ENCODE measurements at places on chromosomes 6 and 20. TPM values are rescaled to one million over a fixed set of nuclear protein-coding genes. Genes with fewer than 3 reads are reported as not detected.

DNA sequence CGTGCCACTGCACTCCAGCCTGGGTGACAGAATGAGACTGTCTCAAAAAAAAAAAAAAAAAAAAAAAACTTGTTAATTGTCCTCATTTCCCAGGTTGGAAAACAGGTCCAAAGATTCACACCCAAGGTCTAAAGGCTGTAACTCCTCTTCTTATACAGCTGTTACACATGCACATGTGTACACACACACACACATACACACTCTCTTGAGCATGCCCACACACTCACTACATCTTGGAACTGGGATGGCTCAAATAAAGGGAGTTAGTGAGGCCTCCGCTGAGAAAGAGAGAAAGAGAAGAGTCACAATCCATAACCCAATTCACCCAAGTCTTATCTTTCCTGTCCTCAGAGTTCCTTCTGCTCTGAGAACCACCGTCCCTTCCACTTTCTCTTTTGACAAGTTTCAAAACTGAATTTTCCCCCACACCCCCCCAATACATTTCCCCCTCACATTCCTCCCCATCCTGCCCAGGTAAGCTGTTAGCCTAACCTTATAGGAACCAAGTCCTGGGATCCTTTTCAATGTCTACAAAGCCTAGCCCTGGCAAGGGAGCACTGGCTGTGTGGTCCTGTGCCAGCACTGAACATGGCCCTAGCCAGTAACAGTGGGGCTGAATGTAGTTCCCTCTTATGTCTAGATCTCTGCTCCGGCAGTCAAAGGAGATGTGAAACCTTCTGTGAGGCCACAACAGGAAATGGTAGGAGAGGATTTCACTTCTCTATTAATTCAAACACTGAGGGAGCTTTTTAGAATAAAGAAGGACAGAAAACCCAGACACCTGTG is 3.2 kb upstream of the HLA-DMB start:
- H3K4me1 ChIP-seq: peaks cover 83% of the 10 kb centered on the region
- H3K36me3 ChIP-seq: no peaks in the 10 kb centered on the region
- H3K4me3 ChIP-seq: peak overlapping the region; percentile 66
- peak; percentile 92 for DNase-seq
- H3K27ac ChIP-seq: peak overlapping the region; percentile 98
- no peaks in the 10 kb centered on the region for H3K27me3 ChIP-seq

DNA sequence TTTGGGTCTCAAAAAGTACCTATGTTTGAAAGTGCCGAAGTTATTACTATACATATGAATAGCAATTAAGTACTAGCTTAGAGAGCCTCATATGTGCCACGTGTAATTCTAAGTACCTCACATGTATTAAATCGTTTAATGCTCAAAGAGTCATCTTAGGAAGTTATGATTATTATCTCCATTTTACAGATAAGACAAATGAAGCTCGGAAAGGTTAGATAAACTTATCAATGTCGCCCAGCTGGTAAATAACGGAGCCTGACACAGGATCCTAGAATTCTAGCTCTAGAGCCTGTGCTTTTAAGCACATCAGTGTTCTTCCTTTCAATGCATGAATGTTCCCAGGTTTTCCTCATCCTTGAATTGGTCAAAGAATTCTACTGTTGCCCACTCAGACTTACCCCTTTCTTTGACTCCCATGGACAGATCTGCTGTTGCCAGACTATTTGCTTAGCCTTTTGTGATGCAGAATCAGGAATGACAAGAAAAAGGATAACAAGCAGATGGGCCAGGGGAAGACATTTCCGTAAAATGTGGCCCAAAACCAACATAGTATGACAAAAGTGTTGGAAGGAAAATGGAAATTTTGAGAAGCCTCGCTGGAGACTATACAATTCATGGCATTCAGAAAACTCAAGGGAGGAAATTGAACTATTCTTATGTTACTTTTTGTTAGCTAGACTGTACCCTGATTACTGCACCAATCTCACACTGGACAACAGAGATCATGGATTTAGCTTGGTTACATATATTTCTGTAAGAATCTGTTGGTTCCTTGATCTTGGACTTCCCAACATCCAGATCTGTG is 237.1 kb upstream of the CITED2 start:
- no peaks in the 10 kb centered on the region for H3K4me1 ChIP-seq
- H3K27ac ChIP-seq: no peak overlapping the region
- no peaks in the 10 kb centered on the region for H3K36me3 ChIP-seq
- no peak for DNase-seq

GRCh38 chr6:143680141-143680540 is 2.4 kb downstream of the PHACTR2 start:
- H3K4me1 ChIP-seq: peaks cover 6% of the 10 kb centered on the region
- H3K27ac ChIP-seq: no peak overlapping the region
- H3K27me3 ChIP-seq: peaks cover 16% of the 10 kb centered on the region
- H3K4me3 ChIP-seq: no peak overlapping the region

- H3K36me3 ChIP-seq: no peaks in the 10 kb centered on the region
- peak; percentile 63 for DNase-seq
- no peak overlapping the region for H3K4me3 ChIP-seq
- H3K27me3 ChIP-seq: peaks cover 74% of the 10 kb centered on the region
- H3K4me1 ChIP-seq: peaks cover 85% of the 10 kb centered on the region
Measured at GRCh38 chr20:38725931-38726803, 1.9 kb downstream of the SLC32A1 start.

DNA sequence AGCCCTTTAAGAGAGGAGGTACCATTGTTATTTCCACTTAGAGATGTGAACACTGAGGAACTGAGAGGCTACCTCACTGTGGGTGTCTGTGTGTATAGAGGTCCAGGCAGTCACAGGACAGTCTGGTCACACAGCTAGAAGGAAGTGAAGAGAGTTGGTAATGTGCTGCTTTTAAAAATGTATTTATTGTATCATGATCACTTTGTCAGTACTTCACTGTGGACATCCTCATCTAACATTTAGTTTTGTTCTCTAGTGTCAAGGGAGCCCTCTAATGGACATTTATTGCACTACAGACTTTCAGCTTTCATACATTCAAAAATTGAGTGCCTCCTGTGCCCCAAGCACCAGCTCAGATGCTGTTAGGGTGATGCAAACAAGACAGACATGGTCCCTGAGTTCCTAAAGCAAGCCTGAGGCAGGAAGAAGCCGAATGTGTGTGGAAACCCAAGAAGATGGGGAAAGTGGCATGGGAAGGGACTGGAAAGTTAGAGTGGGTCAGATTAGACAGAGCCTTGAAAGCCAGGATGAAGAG is 123.0 kb downstream of the SLC16A10 start:
- no peaks in the 10 kb centered on the region for H3K4me1 ChIP-seq
- H3K27me3 ChIP-seq: no peaks in the 10 kb centered on the region
- DNase-seq: peak; percentile 69
- H3K4me3 ChIP-seq: no peak overlapping the region
- H3K36me3 ChIP-seq: no peaks in the 10 kb centered on the region
- H3K27ac ChIP-seq: no peak overlapping the region

DNA sequence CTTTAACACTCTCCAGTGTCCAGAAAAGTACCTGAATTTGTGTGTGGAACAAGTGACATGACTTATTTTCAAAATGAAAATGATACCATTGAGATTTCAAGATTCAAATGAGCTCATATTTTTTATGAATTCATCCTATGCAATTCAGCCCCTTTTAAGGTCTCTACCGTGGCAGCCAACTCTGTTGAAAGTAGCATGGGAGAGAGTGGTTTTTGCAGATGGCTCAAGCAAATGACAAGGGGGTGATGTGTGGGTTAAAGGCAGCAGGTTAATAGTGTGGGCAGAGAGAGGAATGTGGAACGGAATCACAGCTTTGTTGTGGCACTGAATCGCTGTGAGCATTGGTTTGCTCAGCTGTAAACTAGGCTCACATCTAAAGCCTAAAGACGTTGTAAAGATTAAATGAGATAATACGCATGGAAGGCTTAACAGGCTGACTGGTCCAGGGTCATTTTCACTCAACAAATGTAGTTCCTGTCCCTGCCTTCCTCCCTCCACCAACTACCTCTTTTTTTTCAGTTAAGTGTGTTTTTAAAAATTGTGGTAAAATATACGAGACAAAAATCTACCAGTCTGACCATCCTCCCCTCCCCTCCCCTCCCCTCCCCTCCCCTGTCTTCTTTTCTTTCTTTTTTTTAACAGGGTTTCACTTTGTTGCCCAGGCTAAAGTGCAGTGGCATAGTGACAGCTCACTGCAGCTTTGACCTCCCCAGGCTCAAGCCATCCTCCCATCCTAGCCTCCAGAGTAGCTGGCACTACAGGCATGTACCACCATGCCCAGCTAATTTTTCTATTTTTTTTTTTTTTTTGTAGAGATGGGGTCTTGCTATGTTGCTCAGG is 114.7 kb upstream of the ZNF217 start:
- no peaks in the 10 kb centered on the region for H3K27me3 ChIP-seq
- H3K27ac ChIP-seq: peak overlapping the region; percentile 79
- peaks cover 58% of the 10 kb centered on the region for H3K4me1 ChIP-seq
- peak; percentile 46 for DNase-seq
- H3K4me3 ChIP-seq: peak overlapping the region; percentile 28
- no peaks in the 10 kb centered on the region for H3K36me3 ChIP-seq

GRCh38 chr20:6864740-6865139 is 97.3 kb downstream of the BMP2 start:
- H3K27ac ChIP-seq: no peak overlapping the region
- no peaks in the 10 kb centered on the region for H3K4me1 ChIP-seq
- no peaks in the 10 kb centered on the region for H3K36me3 ChIP-seq
- no peak for DNase-seq

GRCh38 chr6:16136621-16137450 is 8.0 kb downstream of the MYLIP start:
- no peak overlapping the region for H3K27ac ChIP-seq
- no peak overlapping the region for H3K4me3 ChIP-seq
- no peak for DNase-seq
- H3K36me3 ChIP-seq: peaks cover 33% of the 10 kb centered on the region
- H3K4me1 ChIP-seq: peaks cover 33% of the 10 kb centered on the region

- no peak overlapping the region for H3K27ac ChIP-seq
- peaks cover 27% of the 10 kb centered on the region for H3K4me1 ChIP-seq
- peak; percentile 75 for DNase-seq
- no peak overlapping the region for H3K4me3 ChIP-seq
Measured at GRCh38 chr20:38073307-38074071, 39.9 kb downstream of the RPRD1B start.

DNA sequence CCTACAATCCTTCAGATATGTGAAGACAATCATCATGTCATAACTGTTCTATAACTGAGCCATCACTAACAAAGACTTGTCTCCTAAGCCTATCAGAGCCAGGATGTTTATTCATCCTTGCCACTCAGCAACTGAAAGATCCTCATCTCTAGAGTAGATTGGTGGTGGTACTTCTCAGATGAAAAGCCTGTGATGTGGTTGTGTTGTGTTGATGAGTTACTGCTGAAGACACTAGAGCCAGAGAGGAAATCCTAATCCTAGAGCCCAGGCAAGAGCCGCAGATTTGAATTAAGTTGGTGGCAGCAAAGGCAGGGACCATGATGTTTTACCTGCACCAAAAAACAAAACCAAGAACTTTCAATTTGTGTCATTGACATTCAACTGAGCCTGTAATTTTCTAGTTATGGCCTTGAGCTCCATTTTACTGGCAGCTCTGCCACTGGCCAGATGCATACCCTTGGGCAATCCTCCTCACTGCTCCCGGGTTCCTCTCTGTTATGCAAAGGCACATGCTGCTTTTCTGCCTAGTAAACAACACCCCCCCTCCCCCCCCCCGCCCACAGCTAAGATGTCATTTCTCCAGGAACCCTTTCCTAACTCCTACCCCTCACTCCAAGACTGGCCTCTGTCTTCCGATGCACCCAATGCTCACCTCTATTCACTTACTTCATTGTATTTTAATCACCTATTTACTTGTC is 50.2 kb upstream of the REV3L start:
- H3K27ac ChIP-seq: no peak overlapping the region
- no peak for DNase-seq
- H3K27me3 ChIP-seq: no peaks in the 10 kb centered on the region
- no peaks in the 10 kb centered on the region for H3K4me1 ChIP-seq
- H3K4me3 ChIP-seq: no peak overlapping the region
- no peaks in the 10 kb centered on the region for H3K36me3 ChIP-seq

DNA sequence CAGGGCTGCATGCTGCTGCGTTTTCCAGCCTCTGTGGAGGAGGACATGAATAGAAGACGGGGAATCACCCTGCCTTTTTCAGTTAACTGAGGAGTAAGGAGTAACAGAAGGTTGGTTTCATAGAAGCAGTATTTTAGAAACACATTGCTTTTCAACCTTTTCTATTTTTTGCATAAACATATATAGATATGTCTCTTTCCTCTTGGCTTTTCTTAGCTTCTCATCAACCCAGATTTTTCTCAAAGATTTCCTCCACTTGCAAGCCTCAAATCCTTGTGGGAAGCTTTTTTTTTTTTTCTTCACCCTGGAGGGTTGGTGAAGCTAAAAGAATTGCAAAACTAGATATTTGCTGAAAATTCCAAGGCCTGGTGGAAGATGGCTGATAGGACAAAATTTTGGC is 6.0 kb downstream of the SLC24A3 start:
- no peaks in the 10 kb centered on the region for H3K4me1 ChIP-seq
- no peaks in the 10 kb centered on the region for H3K36me3 ChIP-seq
- peaks cover 21% of the 10 kb centered on the region for H3K27me3 ChIP-seq
- no peak overlapping the region for H3K27ac ChIP-seq
- H3K4me3 ChIP-seq: no peak overlapping the region

GRCh38 chr6:128494440-128494839 is 26.0 kb downstream of the PTPRK start:
- H3K27me3 ChIP-seq: no peaks in the 10 kb centered on the region
- H3K4me3 ChIP-seq: no peak overlapping the region
- no peak for DNase-seq
- no peaks in the 10 kb centered on the region for H3K36me3 ChIP-seq
- H3K4me1 ChIP-seq: no peaks in the 10 kb centered on the region

- H3K27ac ChIP-seq: no peak overlapping the region
- no peaks in the 10 kb centered on the region for H3K27me3 ChIP-seq
- DNase-seq: no peak
- H3K4me3 ChIP-seq: no peak overlapping the region
- H3K36me3 ChIP-seq: peaks cover 26% of the 10 kb centered on the region
- peaks cover 5% of the 10 kb centered on the region for H3K4me1 ChIP-seq
Measured at GRCh38 chr20:38021087-38021772, 12.0 kb downstream of the TTI1 start.

- no peak overlapping the region for H3K27ac ChIP-seq
- no peak overlapping the region for H3K4me3 ChIP-seq
- no peaks in the 10 kb centered on the region for H3K4me1 ChIP-seq
- peaks cover 2% of the 10 kb centered on the region for H3K36me3 ChIP-seq
Measured at GRCh38 chr20:41268917-41269652, 48.4 kb downstream of the ZHX3 start.

The COX4I2 gene
- not detected for total RNA-seq

The SLC17A3 gene
- not detected for total RNA-seq

The MED20 gene
- 24.2 TPM for total RNA-seq

The ADTRP gene
- total RNA-seq: 1.2 TPM

The DEFB121 gene
- not detected for total RNA-seq

The FNDC11 gene
- 5.1 TPM for total RNA-seq

Data from B cell (primary cell).